Epithelial cell of esophagus (primary cell): ENCODE measurements at places on chromosomes 7 and 10.

- no peak for DNase-seq
These were observed 37.7 kb downstream of the CDK6 start for GRCh38 chr7:92798517-92799249.

DNA sequence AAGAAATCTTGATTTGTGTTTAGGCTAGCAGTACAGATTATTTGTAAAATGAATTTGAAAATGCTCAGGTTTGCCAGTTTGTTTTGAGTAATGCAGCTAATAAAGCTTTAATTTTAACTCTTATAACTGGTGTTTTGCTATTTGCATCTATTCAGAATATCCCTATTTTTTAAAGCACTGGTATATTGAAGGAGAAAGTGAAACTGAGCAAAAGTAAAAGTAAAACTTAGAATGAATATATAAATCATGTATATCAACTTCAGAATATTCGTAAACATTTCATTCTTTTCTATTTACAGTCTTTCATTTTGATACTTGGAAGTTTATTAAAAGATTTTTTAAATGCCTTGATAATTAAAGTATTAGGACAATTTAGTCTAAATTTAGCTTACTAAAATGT is 26.2 kb downstream of the TASOR2 start:
- DNase-seq: no peak

DNA sequence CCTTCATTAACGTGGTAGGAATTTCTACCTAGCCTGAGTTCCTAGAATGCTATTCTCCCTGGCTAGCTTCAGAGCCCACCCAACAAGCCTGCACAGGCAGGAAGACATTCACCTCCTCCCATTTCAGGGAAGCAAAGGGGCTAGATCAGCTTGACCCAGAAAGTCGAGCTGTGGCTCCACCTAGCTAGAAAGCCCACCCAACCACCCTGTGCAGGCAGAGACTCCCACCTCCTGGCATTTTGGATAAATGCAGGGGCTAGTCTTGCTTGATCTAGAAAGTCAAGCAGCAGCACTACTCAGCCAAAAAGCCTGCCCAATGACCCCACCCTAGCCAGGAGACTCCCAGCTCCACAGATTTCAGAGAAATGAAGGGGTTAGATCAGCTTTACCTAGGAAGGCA is 479.5 kb downstream of the SDK1 start:
- DNase-seq: no peak

- DNase-seq: peak; percentile 15
These were observed 12.9 kb upstream of the BMS1 start for GRCh38 chr10:42769673-42770072.

DNA sequence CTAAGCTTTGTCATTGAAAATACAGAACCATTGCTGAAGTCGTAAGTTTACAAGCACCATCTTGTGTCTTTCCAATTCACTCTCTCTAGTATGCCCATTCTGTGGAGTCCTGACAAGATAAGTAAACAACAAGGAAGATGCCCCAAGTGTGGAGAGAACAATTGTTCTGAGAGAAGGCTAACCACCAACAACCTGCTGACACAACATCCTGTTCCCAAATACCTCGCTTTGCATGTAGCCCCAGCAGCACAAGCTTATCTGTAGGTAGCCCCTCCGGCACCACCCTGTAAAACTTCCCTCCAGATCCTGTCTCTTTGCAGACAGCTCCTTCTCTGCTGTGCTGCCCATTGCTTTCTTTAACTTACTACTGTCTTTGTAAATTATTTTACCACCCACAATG is 233.3 kb upstream of the AOAH start:
- DNase-seq: no peak

DNA sequence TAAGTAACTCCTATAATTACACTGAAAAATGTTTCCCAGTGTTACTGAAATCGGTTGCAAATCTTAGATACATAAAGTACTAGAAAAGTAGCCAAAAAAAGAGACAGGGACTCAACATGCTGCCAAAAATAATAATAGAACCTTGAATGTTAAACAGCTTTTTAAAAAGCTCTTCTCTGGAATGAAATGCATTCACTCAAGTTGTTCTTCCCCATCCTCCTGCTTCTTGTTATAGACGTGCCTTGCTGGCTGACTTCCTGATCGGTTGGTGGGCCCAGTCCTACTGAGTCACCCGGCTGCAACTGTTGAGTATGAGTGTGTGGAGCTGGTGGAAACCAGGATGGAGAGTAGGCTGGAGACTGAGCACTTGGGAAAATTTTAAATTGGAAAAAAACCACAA is 30.6 kb upstream of the RAPGEF5 start:
- DNase-seq: peak; percentile 45

GRCh38 chr10:178208-178607 is 43.0 kb downstream of the ZMYND11 start:
- peak; percentile 40 for DNase-seq

GRCh38 chr7:31022726-31023125 is 29.4 kb upstream of the ADCYAP1R1 start:
- no peak for DNase-seq

DNA sequence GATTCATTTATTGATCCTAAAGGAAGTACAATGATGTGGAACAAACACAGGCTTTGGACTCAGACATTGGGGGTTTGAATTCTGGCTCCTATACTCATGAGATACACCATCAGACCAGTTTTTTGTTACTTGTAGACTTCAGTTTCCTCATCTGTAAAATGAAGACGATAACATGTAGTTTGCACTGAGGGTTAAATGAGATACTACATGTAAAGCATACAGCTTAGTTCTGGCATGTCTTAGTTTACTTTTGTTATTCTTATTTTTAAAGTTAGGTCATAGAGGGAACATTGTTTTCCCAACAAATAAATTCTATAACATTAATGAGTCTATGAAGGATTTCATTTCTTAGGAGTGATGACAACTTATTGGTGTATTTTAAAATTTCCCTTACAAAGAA is 183.5 kb upstream of the FAM3C start:
- DNase-seq: no peak

- peak; percentile 68 for DNase-seq
These were observed 43.0 kb upstream of the RPA3 start for GRCh38 chr7:7761340-7761973.

GRCh38 chr10:11689945-11690736 is 52.0 kb upstream of the ECHDC3 start:
- DNase-seq: no peak

GRCh38 chr7:94348142-94348541 is 46.6 kb upstream of the COL1A2 start:
- peak; percentile 10 for DNase-seq

DNA sequence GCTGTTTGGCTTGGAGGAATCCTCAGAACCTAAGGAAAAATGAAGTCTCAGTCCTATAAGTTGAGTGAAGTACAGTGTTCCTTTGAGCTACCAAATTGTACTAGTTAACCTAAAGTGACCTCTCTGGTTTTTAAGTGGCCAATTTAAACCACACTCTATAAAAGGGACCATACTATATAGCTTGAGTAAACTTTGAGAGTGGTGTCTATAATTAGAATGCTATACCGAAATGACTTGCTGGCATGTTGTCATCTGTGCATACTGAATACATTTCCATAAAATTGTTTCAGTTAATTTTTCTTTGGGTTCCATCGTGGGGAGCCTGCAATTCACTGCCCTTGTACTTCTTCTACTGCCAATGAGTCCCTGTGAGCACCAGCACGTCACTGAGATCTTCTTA is 151.1 kb downstream of the DKK1 start:
- no peak for DNase-seq

DNA sequence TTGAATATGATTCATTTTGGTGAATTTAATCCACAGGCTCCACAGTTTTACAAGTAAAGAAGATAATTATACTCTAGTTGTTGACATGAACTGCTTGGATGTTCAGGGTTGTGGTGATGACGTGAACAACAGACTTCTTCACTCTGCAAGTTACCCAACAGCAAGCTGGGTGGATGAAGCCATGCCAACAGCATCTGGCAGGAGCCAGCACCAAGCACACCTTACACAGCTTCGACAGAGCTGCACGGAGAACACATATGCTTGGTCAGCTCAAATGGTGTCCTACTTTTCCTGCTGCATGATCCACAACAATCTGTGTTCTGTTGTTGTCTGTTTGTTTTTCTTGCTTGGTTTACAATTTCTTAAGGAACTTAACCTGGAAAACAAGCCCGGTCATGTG is 9.8 kb downstream of the NOD1 start:
- DNase-seq: peak; percentile 61

- DNase-seq: no peak
These were observed 70.9 kb upstream of the LOXL4 start for GRCh38 chr10:98338896-98339295.

DNA sequence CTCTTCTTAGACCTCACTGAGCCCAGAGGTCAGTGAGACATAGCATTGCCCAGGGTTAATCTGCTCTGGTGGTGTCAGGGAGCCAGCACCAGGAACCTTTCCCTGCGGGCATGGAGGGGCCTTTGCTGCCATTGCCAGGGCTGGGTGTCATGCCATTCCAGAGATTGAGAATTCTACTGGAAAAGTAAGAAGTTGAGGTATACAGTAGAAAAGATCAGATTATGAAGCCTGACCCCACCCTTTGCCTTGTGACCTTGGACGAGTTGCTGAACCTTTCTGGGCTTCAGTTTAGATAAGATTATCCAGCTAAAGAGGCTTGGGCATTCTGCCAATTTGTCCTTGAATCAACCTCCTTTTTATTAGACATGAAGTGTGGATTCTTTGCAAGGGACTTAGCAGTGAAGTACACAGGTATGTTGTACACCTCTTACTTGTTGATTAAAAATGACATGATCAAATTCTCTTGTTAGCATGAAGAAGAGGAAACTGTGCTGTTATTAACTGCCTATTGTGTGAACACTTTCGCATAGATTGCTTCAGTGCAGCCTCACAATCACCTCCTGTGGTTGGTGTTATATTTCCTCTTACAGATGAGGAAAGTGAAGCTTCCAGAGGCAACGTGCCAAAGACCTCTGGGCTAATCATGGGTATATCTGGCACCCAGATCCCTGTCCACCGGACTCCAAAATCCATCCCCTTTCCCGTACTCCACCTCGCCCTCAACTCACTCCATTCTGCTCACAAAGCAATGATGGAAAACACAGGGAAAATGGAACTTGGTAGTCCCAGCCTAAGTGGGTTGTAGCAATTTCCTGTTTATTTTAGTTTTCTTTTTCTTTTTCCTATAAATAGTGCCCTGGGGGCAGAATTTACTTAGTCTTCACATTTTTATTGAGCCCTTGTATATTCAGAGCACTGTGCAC is 151.3 kb downstream of the CAMK1D start:
- DNase-seq: no peak

- DNase-seq: peak; percentile 8
These were observed 2.9 kb upstream of the NRAP start for GRCh38 chr10:113666682-113667252.

DNA sequence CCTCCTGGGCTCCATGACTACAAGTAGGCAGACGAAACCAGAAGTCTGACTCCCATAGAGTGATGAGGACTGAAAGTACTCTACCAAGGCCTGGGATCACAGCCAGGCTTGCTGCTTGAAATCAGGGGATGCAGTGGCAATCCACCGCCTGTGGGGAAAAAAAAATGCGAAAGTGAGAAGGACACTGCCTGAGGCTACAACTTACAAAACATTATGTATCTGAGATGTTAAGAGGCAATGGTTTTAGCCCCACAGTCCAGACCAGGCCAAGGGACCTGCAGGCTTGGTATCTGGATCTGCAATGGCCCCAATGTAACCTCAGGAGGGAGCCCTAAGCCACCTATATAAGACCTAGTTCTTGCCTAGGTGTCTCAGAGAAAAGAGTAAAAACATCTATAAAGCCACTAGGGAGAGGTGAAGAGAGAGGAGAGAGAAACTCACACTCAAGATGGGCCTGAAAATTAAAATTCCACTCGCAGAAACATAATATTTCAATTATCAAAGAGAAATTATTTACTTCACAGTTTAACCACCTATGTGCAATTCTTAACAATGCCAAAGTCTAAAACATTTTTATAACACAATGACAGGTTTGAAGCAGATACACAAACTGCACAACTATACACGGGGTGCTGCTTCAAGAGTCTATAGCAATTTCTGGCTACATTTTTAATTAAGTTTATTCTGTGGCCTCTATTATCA is 13.9 kb downstream of the DNAJC1 start:
- DNase-seq: peak; percentile 63

GRCh38 chr7:67788669-67789068 is 792.0 kb downstream of the TYW1 start:
- DNase-seq: no peak

GRCh38 chr10:3382092-3382491 is 209.5 kb upstream of the PITRM1 start:
- no peak for DNase-seq

GRCh38 chr10:109773288-109774120 is 149.8 kb downstream of the XPNPEP1 start:
- peak; percentile 45 for DNase-seq

- no peak for DNase-seq
These were observed 405.5 kb downstream of the GRID1 start for GRCh38 chr10:85961073-85961472.

DNA sequence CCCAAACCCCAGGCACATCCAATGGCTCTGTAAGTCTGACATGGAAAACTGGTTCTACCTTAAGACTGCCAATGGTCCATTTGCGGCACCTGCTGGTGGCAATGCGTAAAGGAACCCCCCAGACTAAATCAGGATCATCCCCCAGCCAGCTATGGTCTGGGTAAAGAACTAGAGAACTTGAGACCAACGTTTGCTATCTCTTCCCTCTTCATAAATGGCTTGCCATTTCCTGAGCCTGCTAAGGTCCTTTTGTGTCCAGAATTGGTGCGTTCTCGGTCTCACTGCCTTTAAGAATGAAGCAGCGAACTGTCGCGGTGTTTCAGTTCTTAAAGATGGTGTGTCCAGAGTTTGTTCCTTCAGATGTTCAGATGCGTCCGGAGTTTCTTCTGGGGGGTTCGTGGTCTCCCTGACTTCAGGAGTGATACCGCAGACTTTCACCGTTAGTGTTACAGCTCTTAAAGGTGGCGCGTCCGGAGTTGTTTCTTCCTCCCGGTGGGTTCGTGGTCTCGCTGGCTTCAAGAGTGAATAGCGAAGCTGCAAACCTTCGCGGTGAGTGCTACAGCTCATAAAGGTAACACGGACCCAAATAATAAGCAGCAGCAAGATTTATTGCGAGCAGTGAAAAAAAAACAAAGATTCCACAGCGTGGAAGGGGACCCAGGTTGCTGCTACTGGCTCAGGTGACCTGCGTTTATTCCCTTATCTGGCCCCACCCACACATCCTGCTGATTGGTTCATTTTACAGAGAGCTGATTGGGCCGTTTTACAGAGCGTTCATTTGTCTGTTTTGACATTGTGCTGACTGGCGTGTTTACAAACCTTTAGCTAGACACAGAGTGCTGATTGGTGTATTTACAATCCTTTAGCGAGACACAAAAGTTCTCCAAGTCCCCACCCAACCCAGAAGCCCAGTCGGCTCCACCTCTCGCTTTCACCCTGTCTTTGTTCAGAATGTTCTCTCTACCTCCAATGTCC is 95.4 kb downstream of the ELMO1 start:
- no peak for DNase-seq

DNA sequence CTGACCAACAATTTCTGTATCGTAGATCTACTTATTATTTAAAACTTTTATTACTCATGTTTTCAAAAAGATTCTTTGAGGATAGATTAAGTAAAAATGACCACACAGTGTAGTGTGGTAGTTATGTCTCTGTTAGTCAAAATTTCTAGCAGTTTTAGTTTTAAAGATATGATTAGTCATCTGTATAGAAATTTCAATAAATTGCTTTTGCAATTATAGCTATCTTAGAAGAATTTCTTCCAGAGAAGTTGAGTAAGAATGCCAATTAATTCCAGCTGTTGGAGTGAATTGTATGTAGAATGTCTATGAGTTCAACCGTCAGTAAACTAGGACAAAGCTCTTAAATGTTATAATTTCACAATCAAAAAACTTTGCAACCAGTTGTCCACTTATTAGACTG is 229.7 kb downstream of the CDK14 start:
- no peak for DNase-seq

GRCh38 chr10:20885678-20886077 is 11.4 kb downstream of the NEBL start:
- peak; percentile 90 for DNase-seq

- no peak for DNase-seq
These were observed 37.1 kb upstream of the BICC1 start for GRCh38 chr10:58475322-58476277.
